ENCODE measurements at places on chromosomes 2 and 18. TPM values are rescaled to one million over a fixed set of nuclear protein-coding genes. Genes with fewer than 3 reads are reported as not detected.
A peak's percentile ranks its signal among the peaks of the same experiment; 100 is the strongest.

The OR6B2 gene
- polyA plus RNA-seq = not detected

The EN1 gene
- polyA plus RNA-seq = not detected

The HOXD12 gene
- polyA plus RNA-seq = 1.3 TPM

The SOX11 gene
- polyA plus RNA-seq = 14.3 TPM

The ESPNL gene
- polyA plus RNA-seq = 6.6 TPM

The SYT4 gene
- polyA plus RNA-seq = 25.1 TPM

The TPO gene
- polyA plus RNA-seq = 0.14 TPM

The INPP5D gene
- polyA plus RNA-seq = 3.7 TPM

The AFF3 gene
- 3.1 TPM for polyA plus RNA-seq

The HOXD3 gene
- polyA plus RNA-seq = 1.2 TPM

DNA sequence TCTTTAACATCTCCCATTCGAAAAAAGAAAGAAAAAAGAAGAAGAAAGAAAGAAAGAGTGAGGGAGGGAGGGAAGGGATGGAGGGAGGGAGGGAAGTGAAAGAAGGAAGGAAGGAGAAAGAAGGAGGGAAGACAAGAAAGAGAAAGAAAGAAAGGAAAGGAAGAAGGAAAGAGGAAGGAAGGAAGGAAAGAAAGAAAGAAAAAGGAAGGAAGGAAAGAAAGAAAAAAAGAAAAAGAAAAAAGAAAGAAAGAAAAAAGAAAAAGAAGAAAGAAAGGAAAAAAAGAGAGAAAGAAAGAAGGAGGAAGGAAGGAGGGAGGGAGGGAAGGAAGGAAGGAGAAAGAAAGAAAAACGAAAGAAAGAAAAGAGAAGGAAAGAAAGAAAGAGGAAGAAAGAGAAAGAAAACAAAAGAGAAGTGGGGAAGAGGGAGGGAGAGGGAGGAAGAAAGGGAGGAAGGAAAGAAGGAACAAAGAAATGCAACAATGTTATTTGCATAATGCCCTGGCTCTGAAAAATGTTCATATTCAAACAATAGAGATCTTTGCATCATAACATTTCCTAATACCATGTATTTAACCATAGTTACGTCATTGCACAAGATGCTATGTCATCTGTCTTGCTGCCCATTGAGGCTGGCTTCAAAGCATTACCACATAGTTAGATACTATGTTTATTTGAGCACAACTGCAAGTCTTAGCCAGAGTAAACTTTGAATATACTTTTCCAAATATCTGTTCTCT, 550.6 kb downstream of the DSC3 start:
- DNase-seq = no peak

DNA sequence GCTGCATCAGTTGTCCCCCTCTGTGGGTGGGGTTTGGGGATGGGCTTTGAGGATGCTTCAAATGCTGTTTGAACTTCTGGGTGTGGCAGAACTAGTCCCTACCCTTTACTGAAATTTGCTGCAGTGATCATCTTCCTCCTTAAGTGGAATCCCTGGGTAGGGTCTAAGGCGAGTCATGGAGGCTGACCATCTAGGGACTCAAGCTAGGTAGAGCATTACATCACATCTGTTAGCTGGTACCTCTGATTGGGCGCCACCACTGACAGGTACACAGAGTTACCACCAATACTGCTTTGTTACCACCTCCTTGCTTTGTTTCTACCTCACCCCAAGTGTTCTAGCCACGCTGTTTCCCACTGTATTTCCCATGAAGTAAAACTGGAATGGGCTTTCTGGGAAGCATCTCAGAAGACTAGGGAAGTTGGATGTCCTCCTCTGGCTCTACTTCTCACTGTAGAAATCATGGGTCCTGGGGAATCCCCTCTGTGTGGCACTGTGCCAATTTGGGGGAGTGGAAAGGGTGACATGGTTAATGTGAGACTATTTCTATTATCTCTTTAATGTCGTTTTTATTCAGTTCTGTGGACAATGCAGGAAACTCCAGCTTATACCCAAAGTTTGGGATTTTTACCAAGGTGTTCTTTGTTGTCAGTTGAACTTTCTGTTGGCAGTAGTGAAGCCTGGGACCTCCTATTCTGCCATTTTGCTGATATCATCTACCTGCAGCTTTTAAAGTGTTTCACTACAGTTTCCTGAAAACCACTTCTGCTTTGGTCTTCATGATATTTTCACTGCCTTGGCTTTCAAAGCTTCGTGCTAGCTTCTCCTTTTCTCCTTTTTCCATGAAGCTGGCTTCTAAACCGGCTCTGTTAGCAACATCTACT, 14.5 kb upstream of the SULT1C4 start:
- DNase-seq = no peak

DNA sequence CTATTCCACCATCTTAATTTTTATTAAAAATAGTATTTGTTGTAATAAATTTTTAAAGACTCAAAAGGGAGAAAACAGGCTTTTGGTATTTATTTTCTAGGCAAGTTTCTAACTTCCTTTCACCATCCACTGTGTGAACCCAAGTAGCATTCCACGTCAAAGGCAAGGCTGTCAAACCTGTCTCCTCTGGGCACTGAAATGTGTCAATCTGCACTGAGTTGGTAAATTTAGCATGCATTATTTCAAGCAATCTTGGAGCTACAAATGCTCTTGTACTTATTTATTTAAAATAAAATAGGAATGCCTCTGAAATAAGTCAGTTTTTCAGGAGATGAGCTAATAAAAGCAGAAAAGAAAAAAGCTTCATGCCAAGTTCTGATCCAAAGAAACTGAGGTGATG, 130.9 kb upstream of the CNTNAP5 start:
- peak; percentile 16 for DNase-seq

- DNase-seq = no peak
Measured at GRCh38 chr2:74428675-74429074, 7.1 kb downstream of the WDR54 start.

DNA sequence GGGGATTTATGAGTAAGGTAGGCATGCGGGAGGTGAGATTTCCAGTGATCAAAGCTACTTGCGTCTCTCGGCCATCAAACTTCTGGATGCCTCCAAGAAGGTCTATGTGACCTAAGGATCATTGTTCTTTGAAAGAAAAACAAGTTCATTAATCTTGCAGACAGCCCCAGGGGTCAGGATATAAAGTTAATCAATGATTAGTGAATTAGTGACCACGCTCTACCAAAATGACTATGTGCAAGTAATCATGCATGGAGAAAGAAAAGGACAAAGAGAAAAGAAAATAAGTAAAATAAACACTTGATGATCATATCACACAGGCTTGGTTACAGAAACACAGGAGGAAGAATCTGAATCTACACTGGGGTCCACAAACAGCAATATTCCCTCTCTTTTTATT, 42.5 kb upstream of the BCL11A start:
- DNase-seq = no peak

GRCh38 chr2:217568289-217568971, 434.4 kb downstream of the TNS1 start:
- DNase-seq = peak; percentile 17

DNA sequence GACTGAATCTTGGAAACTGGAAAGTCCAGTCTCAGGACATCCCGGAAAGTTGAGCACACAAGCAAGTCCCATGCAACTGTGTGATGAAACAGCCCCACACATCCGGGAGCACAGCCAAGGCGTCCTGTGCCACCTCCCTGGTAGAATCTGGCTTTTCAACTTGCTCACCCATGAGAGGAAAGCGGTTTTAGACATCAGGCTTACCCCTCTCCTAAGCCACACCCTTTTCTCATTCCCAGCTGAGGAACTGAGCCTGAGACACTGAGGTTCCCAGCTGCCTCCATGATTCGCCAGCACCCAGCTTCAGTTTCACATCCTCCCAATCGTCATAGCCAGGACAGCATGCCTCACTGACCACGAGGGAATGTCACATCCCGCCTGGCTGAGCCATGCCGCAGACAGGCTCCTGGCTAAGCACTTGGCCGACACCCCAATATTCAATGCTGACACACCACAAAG, 60.3 kb downstream of the STEAP3 start:
- DNase-seq = no peak

- peak; percentile 84 for DNase-seq
Measured at GRCh38 chr2:73823916-73824523, 4.7 kb upstream of the STAMBP start.

GRCh38 chr2:186540941-186541340, 48.9 kb upstream of the ITGAV start:
- DNase-seq = no peak

- no peak for DNase-seq
Measured at GRCh38 chr18:43744960-43745745, 467.9 kb upstream of the SYT4 start.

DNA sequence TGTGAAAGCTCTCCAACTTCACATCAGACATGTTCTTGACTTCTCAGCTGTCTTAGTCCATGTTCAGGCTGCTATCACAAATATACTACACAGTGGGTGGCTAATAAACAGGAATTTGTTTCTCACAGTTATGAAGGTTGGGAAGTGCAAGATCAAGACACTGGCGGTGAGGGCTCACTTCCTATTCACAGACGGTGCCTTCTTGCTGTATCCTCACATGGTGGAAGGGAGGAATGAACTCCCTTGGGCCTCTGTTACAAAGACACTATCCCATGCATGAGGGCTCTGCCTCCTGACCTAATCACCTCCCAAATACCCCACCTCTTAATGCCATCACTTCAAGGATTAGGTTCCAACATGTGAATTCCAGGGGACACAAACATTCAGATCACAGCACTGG, 9.7 kb downstream of the UXS1 start:
- no peak for DNase-seq

- no peak for DNase-seq
Measured at GRCh38 chr2:3451926-3452671, 67.2 kb downstream of the ADI1 start.

GRCh38 chr2:230671117-230671516, 41.5 kb upstream of the CAB39 start:
- DNase-seq = no peak

- peak; percentile 86 for DNase-seq
Measured at GRCh38 chr2:9720352-9721093, 89.7 kb upstream of the YWHAQ start.

- DNase-seq = no peak
Measured at GRCh38 chr2:188023035-188023434, 268.6 kb upstream of the GULP1 start.

DNA sequence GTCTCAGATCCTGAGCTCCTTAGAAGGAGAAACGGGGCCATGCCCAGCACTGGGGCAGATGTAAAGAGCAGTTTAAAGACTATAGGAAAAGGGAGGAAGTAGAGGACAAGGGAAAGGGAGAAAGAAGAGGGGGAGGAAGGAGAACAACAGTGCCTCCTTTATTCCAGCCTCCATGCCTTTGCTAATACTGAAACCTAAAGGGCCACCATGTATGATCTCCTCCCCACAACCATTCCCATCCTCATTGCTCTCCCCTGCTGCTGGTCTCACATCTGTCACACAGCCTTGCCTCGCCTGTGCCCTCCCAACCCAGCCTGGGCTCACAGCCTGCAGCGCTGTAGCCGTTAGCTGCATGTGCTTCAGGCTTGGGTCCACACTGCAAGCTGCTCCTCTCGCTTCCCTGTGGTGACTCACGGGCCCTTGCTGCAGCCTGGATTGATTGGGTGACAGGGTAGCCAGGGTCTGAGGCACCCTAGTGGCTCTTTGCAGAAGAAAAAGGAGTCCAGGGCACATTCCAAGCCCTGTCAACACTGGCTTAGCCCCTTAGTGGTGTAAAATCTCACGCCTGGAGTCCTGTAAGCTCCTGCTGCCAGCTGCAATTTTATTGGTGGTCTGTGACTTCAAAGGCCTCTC, 281.9 kb downstream of the SRBD1 start:
- DNase-seq = no peak

DNA sequence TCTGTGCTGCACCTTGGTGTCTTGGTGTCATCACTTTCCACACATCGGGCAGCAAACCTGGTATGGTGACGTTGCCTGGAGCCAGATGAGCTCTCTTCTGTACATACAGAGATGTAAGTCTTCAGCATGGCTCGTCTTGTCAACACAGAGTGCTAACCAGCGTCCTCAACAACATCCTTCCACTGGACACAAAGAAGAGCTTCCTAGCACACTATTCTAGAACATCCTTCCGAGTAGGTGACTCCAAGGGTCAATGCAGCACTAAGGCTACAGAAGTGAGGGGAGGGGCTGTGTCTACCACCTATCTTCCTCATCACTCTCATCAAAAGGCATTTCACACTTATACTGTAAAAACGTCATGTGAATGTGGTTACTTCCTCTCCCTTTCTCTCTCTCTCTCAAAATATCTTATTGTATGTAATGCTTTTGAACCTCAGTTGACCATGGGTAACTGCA, 108.1 kb upstream of the SLC1A4 start:
- DNase-seq = no peak

DNA sequence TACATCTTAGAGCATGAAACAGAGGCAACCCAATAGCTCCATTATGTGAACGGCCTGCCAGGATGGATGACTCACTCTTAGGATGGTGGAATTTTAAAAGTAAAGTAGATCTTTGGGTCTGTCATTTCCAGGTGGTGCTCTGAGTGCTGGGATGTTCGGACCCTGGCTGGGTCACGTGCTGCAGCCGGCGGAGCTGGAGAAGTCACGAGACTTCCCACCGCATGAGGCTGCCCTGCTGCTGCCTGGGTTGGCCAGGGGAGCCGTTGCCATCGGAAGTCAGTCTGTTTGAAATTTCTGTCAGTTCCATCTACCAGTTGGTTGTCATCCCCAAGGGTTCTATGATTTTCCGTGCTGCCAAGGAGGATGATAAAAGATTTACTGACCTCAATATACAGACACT, 93.3 kb upstream of the ALKAL2 start:
- no peak for DNase-seq
